ENCODE measurements at places on chromosomes 3 and 15. TPM values are rescaled to one million over a fixed set of nuclear protein-coding genes. Genes with fewer than 3 reads are reported as not detected.

GRCh38 chr3:153903430-153903829 lies 217.8 kb upstream of the ARHGEF26 start:
- DNase-seq, result no peak
- no peaks in the 10 kb centered on the region for H3K27me3 ChIP-seq
- H3K4me1 ChIP-seq, result no peaks in the 10 kb centered on the region
- no peak overlapping the region for H3K27ac ChIP-seq
- no peaks in the 10 kb centered on the region for H3K36me3 ChIP-seq
- H3K4me3 ChIP-seq, result no peak overlapping the region

DNA sequence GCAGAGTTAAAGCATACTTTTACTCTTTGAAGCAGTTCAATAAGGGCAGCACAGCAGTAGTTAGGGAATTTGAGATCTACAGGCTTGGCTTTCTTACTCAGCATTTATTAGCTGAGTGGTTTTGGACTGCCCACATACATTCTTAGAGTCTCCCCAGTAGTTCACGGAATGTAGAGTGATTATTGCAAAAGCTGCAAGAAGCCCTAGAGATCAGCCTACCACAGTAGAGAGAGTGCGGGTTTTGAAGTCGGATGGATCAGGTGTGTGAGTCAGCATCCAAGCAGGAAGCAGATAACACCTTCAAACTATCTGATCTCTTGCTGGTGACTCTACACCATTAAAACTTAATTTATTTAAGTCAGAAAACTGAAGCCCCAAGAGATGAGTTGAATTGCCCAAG lies 171.9 kb downstream of the SYNPR start:
- no peak overlapping the region for H3K4me3 ChIP-seq
- DNase-seq, result no peak
- H3K36me3 ChIP-seq, result no peaks in the 10 kb centered on the region
- no peaks in the 10 kb centered on the region for H3K4me1 ChIP-seq

DNA sequence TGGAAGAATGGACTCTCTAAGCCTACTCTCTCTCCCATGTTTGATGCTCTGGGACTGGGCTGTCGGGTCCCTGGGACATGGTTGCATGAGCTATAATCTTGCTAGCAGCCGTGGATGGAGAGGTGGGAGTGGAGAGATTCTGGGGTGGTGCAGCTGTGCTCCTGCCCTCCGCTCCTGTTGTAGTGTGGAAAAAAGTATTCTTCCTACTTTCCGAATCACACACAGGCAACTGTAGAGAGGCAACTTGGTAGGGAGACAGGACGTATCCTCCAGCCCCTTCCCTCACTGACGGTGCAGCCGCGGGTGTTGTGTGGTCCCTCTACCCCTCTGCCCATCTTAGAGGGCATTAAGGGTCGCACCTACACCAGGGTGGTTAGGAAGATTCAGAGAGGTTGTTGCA lies 281.4 kb upstream of the TLE3 start:
- H3K27ac ChIP-seq, result no peak overlapping the region
- peaks cover 4% of the 10 kb centered on the region for H3K27me3 ChIP-seq
- no peaks in the 10 kb centered on the region for H3K36me3 ChIP-seq

- H3K27me3 ChIP-seq, result no peaks in the 10 kb centered on the region
- H3K36me3 ChIP-seq, result no peaks in the 10 kb centered on the region
- H3K4me3 ChIP-seq, result no peak overlapping the region
- H3K27ac ChIP-seq, result no peak overlapping the region
Measured at GRCh38 chr3:122305818-122306621, 19.0 kb upstream of the CSTA start.

- H3K4me1 ChIP-seq, result peaks cover 39% of the 10 kb centered on the region
- H3K36me3 ChIP-seq, result no peaks in the 10 kb centered on the region
- peak within 1 kb of the TSS; percentile 60 for H3K27ac ChIP-seq
- peaks cover 22% of the 10 kb centered on the region for H3K27me3 ChIP-seq
Measured at GRCh38 chr3:142888481-142889211, at the start of gene PCOLCE2. PCOLCE2 (minus strand) TSS chr3:142889083; CDS start chr3:142888896, 187 bp downstream.

- no peak overlapping the region for H3K27ac ChIP-seq
- H3K4me1 ChIP-seq, result no peaks in the 10 kb centered on the region
- DNase-seq, result no peak
- no peak overlapping the region for H3K4me3 ChIP-seq
- no peaks in the 10 kb centered on the region for H3K36me3 ChIP-seq
- H3K27me3 ChIP-seq, result no peaks in the 10 kb centered on the region
Measured at GRCh38 chr15:86865920-86866319, 786.2 kb downstream of the AGBL1 start.

DNA sequence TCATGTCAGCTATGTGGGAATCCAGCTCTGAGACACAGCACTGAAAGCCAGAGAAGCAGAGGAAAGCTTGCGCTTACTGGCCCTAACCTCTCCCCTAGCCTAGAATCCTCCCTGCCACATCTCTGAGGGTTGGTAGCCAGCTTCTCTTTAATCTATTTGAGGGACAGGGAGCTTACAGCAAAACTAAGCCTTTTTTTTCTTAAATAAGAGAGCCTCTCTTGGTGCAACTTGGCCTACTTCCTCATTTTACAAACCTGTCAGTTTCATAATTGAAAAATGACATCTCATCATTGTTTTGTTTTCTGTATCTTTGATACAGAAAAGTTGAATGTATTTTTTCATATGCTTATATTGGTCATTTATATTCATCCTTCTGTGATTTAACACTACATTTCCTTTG lies 193.9 kb downstream of the ZNF621 start:
- DNase-seq, result no peak
- no peaks in the 10 kb centered on the region for H3K36me3 ChIP-seq
- H3K4me1 ChIP-seq, result no peaks in the 10 kb centered on the region
- H3K27me3 ChIP-seq, result no peaks in the 10 kb centered on the region
- no peak overlapping the region for H3K27ac ChIP-seq

GRCh38 chr15:99719096-99719541 lies 14.1 kb downstream of the LYSMD4 start:
- no peak for DNase-seq
- H3K27ac ChIP-seq, result no peak overlapping the region
- no peak overlapping the region for H3K4me3 ChIP-seq
- H3K4me1 ChIP-seq, result peaks cover 4% of the 10 kb centered on the region
- no peaks in the 10 kb centered on the region for H3K27me3 ChIP-seq
- H3K36me3 ChIP-seq, result no peaks in the 10 kb centered on the region

DNA sequence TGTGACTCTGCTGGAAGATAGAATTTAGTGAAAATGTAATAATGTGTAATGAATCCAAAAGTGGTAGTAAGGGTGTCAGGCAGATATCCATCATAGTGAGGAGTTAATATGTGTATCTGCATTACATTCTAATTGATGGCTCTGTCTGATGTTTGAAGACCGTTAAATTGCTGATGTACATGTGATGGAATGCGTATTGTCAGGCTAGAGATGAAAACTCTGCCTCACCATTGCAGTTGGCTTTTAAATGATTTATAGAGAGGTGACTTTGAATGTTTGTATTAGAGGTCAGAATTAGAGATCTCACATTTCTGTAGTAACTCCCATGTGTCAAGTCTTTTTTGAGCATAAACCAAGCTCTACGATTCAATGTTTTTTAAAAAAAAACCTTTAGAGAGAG lies 234.6 kb downstream of the NAALADL2 start:
- no peak overlapping the region for H3K27ac ChIP-seq
- no peaks in the 10 kb centered on the region for H3K27me3 ChIP-seq
- H3K36me3 ChIP-seq, result no peaks in the 10 kb centered on the region
- no peak for DNase-seq
- H3K4me3 ChIP-seq, result no peak overlapping the region
- no peaks in the 10 kb centered on the region for H3K4me1 ChIP-seq

DNA sequence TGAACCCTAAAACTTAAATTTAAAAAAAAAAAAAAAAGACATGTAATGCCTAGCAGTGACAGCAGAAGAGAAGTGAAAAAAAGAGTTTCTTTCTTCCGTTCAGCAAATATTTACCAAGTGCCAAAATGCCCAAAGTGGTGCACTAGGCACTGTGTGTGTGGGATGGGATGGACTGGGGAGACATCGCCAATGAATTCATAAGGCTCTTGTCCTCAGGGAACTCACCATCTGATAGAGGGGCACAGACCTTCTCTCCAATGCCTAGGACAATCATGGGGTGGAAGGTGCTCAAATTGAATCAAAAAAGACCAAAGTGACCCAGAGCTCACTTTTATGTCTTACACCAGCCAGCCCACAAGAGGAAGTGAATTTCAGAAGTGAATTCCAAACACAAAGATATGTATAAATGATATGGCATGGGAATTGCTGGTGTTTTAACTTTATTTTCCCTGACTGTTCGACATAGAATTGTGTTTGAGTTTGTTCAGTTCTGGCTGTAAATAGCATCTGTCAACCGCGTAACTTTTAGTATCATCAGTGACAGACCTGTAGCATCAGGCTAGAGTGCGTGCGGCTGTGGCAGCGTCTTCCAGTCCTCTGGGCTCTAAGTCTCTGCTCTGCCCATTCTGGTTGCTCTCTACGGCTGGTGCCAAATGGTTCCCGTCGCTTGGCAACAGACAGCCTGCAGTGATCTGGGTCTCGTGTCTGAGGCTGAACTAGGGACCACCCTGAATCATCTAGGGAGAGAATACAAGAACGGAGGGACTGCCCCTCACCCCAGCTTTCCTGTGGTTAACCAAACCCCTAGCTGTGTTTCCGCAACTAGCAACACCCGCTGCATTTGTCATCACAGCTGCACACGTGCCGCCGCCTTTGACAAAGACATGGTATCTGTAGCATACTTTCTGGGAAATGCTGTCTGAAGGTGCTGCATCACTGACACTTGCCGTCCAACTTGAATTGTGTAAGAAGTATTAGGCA lies 154.0 kb upstream of the THBS1 start:
- no peaks in the 10 kb centered on the region for H3K27me3 ChIP-seq
- no peaks in the 10 kb centered on the region for H3K36me3 ChIP-seq
- H3K4me1 ChIP-seq, result peaks cover 50% of the 10 kb centered on the region
- H3K27ac ChIP-seq, result no peak overlapping the region

- H3K4me3 ChIP-seq, result no peak overlapping the region
- no peak overlapping the region for H3K27ac ChIP-seq
- no peaks in the 10 kb centered on the region for H3K4me1 ChIP-seq
Measured at GRCh38 chr3:132898141-132898540, 140.1 kb upstream of the TMEM108 start.

GRCh38 chr15:35126236-35126635 lies 41.1 kb upstream of the NANOGP8 start:
- no peaks in the 10 kb centered on the region for H3K27me3 ChIP-seq
- no peak overlapping the region for H3K4me3 ChIP-seq
- no peak for DNase-seq
- no peaks in the 10 kb centered on the region for H3K4me1 ChIP-seq
- H3K36me3 ChIP-seq, result no peaks in the 10 kb centered on the region

- no peak overlapping the region for H3K27ac ChIP-seq
- H3K36me3 ChIP-seq, result peaks cover 3% of the 10 kb centered on the region
- H3K4me1 ChIP-seq, result no peaks in the 10 kb centered on the region
- no peak overlapping the region for H3K4me3 ChIP-seq
- H3K27me3 ChIP-seq, result no peaks in the 10 kb centered on the region
- DNase-seq, result no peak
Measured at GRCh38 chr3:93931597-93932229, 42.0 kb downstream of the PROS1 start.

- no peaks in the 10 kb centered on the region for H3K4me1 ChIP-seq
- H3K27ac ChIP-seq, result no peak overlapping the region
- H3K4me3 ChIP-seq, result no peak overlapping the region
- H3K36me3 ChIP-seq, result no peaks in the 10 kb centered on the region
Measured at GRCh38 chr3:48047841-48048464, 31.7 kb upstream of the MAP4 start.

DNA sequence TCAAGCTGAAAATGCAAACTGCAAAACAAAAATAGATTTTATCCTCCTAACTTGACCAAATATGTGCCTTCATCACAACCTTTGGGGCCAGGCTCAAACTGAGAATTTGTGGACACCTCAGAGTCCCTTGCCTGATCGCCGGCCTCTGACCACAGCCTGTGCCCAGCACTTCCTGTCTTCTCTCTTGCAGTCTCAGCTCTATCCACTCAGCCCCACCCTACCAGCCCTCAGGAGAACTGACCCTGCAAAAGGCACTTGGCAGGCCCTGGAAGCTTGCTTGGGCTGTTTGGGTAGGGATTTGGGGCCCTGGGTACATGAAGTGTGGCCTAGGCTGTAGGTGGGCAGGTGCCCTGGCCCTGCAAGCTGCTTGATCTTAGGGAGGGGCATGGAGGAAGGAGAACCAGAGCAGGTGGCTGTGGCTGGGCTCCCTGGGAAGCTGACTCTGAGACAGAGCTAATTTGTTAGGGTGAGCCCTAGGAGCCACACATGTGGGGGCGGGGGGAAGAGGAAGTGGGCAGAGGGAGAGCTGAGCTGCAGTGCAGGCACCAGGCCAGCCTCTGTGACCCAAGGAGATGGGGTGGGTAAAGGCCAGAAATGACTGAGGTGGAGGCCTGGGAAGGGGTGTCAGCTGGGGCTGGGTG lies 8.6 kb downstream of the CLEC3B start:
- no peaks in the 10 kb centered on the region for H3K36me3 ChIP-seq
- no peaks in the 10 kb centered on the region for H3K27me3 ChIP-seq
- H3K4me1 ChIP-seq, result peaks cover 46% of the 10 kb centered on the region
- H3K4me3 ChIP-seq, result no peak overlapping the region
- peak overlapping the region; percentile 19 for H3K27ac ChIP-seq
- peak; percentile 88 for DNase-seq

DNA sequence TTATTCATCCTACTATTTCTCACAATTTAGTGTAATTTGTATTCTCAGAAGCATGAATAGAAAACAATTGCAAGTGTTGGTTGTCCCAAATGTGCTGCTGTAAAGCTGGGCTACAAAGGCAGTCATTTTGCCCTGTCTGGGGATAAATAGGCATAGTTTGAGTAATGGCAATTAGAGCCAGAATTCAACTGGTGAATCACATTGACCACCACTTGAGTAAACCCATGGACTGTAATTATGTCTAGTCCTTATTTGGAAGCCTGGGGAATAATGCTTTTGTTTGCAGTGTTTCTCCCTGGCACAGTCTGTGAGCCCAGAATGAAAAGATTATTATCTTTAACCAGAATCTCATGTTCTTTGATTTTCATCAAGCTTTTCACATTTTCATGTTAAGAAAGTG lies 30.5 kb upstream of the CHL1 start:
- H3K4me3 ChIP-seq, result no peak overlapping the region
- no peak overlapping the region for H3K27ac ChIP-seq
- H3K27me3 ChIP-seq, result no peaks in the 10 kb centered on the region
- H3K4me1 ChIP-seq, result no peaks in the 10 kb centered on the region
- H3K36me3 ChIP-seq, result no peaks in the 10 kb centered on the region
- no peak for DNase-seq

GRCh38 chr3:88641033-88641604 lies 466.3 kb upstream of the EPHA3 start:
- H3K36me3 ChIP-seq, result no peaks in the 10 kb centered on the region
- H3K4me1 ChIP-seq, result no peaks in the 10 kb centered on the region
- no peak overlapping the region for H3K4me3 ChIP-seq
- no peak for DNase-seq
- H3K27ac ChIP-seq, result no peak overlapping the region
- H3K27me3 ChIP-seq, result no peaks in the 10 kb centered on the region

- no peak overlapping the region for H3K4me3 ChIP-seq
- no peaks in the 10 kb centered on the region for H3K36me3 ChIP-seq
- no peak for DNase-seq
- H3K27me3 ChIP-seq, result peaks cover 3% of the 10 kb centered on the region
Measured at GRCh38 chr3:13656584-13657301, 107.8 kb downstream of the FBLN2 start.

GRCh38 chr3:198113206-198114053 lies 153.4 kb downstream of the LMLN start:
- H3K36me3 ChIP-seq, result no peaks in the 10 kb centered on the region
- peaks cover 7% of the 10 kb centered on the region for H3K4me1 ChIP-seq
- H3K27me3 ChIP-seq, result peaks cover 57% of the 10 kb centered on the region

Gene SQOR
- total RNA-seq, result 116 TPM

Gene GOLGA8G
- total RNA-seq, result not detected

Gene VEPH1
- 86.8 TPM for total RNA-seq

Gene P2RY1
- total RNA-seq, result 7.6 TPM

Gene ZCWPW2
- total RNA-seq, result 1.9 TPM

Gene SRGAP3
- 5.1 TPM for total RNA-seq

Gene MEGF11
- 2.6 TPM for total RNA-seq

Gene C3orf22
- total RNA-seq, result not detected

Gene GRM7
- 0.50 TPM for total RNA-seq

Gene SPINK8
- not detected for total RNA-seq

Gene PIGX
- 21.9 TPM for total RNA-seq

All from left lung (tissue), 14 donors.